ENCODE measurements at places on chromosomes 1 and 21.
A peak's percentile ranks its signal among the peaks of the same experiment; 100 is the strongest.

GRCh38 chr21:44405091-44405947 is 50.0 kb upstream of the LRRC3 start:
- no peak for DNase-seq

GRCh38 chr1:108140936-108141335 is 59.2 kb downstream of the SLC25A24 start:
- DNase-seq = no peak

DNA sequence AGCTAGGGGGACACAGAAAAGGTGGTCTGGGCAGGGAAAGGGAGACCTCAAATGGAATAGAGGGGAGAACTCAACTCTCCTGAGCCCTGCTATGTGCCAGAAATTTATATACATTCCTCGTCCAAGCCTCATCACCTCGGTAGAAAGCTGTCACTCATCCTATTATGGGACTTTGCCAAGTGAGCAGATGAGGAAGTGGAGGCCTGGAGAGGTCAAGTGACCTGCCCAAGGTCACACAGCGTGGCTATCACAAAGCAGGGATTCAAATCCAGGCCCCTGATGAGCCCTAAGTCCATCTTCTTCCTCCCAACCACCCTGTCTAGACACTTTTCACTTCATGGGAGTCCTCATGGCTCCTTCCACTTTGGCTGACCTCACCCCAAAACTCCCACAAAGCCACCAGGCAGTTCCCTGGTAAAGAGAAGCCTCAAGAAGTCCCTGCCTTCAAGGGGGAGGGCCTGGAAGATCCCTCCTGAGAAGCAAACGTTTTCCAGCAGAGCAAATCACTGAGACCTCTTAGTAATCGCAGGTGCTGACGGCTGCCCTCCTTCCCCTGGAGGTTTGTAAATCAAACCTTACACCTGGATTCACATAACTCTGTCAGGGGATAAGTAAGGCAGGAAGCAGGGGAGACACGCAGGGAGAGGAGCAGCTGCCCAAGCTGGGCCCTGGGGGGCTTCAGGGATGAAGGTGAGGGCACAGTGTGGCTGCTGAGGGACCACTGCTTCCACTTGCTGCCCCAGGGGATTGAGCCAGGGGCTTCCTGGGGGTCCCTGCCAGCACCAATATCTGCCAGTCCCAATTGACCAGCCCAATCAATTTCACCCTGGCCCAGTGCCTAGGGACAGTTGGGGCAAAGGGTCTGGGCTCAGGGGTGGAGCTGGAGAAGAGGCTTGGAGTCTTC is 351.2 kb downstream of the MATN1 start:
- DNase-seq = no peak

DNA sequence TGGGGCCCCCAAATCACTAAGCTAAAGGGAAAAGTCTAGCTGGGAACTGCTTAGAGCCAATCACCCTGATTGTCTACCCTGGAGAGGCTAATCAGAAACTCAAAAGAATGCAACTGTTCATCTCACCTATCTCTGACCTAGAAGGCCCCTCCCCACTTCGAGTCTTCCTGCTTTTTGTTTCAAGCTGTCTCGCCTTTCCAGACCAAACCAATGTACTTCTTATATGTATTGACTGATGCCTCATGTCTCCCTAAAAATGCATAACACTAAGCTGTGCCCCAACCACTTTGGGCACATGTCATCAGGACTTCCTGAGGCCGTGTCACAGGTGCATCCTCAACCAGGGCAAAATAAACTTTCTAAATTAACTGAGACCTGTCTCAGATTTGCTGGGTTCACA is 209.5 kb downstream of the APP start:
- no peak for DNase-seq

DNA sequence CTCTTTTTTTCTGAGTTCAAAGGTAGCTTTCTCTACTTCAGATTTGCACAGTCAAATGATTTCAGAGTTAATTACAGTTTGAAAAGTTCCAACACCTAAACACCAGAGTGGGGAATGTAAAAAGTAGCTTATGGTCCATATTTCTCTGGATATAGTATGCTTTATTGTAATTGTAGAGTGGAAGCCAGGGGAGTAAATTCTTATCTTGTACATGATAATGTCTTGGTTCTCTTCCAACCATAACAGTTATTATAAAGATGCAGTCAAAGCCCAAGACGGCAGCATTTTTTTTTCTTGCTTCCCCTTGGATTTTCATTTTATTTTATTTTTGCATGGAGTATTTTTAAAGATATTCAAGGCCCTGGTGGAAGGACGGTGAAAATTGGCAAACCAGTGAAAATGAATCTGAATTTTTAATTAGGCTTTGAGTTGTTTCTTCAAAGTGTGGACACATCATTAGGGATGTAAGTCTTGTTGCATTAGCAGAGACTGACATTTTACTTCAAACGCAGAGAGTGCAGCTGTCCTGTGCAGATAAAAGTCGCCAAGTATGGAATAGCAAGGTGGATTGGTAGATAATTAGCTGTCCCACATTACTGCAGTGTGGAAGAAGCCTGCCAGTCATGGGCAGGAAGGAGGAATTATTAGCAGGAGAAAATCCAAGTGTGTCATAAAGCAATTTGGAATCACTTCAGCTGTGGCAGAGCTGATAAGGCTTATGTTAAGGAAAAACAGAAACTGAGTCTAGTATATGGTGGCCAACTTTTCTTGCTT is 11.3 kb downstream of the CACHD1 start:
- DNase-seq = no peak

- no peak for DNase-seq
Measured at GRCh38 chr1:51518586-51519047, 449 bp downstream of the EPS15 start.

GRCh38 chr1:4172644-4173599 is 272.9 kb upstream of the C1orf174 start:
- no peak for DNase-seq

DNA sequence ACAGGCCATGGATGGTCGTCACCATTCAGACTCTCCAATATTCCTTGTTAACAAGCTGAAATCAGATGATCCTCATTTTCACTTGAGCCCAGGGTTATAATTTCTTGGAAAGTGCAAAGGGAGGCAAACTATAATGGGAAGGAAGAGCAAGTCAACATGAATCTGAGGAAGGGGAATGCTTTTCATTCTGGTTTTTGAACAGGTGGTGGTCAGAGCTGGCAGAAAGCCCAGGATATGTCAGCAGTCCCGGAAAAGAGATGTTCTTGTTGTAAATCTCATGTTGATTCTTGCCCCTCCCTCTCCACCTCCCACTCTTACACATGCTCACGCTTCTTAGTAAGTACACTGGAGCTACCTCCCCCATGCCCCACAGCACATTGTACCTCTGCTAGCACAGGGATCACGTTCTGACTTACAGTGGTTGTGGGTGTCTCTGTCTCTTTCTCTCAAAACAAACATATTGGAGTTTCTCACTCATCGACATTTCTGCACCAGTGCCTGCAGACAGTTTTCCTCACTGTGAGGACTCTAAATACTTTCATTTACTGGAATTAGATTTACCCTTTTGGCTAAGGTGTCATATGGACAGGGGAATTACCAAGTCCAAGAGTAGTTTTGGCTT is 77.6 kb downstream of the XCL2 start:
- DNase-seq = no peak

DNA sequence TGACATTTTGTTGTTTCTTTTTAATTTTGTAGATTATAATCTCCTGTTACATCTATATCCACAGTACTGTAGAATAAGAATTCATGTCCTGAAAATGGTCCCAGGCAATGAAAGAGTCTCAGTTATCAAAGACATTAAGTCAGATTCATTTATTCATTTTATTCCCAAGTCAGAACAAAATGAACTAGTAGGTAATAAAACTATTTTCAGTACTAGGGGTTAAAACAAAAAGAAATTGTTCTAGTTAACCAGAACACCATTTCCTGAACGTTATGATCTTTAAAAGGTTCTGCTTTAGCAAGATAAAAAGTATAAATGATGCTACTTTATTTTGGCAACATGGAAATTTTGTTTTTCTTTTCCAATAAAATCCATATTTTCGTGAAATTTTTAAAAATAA is 6.8 kb upstream of the DYNLT5 start:
- DNase-seq = no peak

DNA sequence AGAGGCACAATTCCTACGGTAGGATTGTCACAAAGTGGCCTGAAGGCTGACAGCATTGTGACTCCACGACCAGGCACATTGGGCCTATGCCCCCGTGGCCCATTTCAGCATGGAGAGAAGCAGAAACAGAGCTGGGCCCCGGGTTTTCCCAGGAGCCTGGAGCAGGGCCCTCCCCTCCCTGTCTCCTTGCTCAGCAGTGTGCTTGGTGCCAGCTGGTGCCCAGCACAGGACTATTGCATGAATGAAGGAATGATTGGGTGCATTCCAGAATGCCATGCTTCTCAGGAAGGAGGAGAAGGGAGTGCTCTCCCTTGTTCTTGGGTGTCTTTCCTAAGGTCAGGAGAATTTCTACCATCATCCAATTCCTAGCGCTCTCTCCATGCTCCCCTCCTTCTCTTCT is 33.7 kb downstream of the IER5 start:
- peak; percentile 50 for DNase-seq

- DNase-seq = no peak
Measured at GRCh38 chr21:38417726-38418125, 80.6 kb downstream of the ERG start.

GRCh38 chr1:118986555-118987467 is 1.3 kb downstream of the TBX15 start:
- DNase-seq = no peak

DNA sequence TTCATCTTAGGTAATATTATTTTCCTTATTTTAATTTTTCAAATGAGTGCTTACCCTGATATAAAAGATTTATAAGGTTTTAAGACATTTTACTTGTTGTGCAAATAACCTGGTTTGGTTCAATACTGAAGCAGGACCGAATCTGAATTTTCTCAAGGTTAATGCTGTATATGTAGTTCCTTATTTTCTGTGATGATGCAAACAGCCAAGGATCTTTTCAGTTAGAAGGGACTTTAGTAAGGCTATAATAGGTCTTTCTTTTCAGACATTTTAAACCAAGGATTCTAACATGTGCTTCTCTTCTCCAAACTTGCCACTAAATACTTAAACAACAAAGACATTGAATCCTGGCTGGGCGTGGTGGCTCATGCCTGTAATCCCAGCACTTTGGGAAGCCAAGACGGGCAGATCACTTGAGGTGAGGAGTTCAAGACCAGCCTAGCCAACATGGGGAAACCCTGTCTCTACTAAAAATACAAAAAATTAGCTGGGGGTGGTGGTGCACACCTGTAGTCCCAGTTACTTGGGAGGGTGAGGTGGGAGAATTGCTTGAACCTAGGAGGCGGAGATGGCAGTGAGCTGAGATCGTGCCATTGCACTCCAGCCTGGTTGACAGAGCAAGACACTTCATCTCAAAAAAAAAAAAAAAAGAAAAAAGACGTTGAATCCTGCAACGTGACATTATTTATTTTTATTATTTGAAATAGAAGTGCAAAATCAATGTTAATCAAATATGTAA is 3.2 kb upstream of the ARPC5 start:
- DNase-seq = no peak

DNA sequence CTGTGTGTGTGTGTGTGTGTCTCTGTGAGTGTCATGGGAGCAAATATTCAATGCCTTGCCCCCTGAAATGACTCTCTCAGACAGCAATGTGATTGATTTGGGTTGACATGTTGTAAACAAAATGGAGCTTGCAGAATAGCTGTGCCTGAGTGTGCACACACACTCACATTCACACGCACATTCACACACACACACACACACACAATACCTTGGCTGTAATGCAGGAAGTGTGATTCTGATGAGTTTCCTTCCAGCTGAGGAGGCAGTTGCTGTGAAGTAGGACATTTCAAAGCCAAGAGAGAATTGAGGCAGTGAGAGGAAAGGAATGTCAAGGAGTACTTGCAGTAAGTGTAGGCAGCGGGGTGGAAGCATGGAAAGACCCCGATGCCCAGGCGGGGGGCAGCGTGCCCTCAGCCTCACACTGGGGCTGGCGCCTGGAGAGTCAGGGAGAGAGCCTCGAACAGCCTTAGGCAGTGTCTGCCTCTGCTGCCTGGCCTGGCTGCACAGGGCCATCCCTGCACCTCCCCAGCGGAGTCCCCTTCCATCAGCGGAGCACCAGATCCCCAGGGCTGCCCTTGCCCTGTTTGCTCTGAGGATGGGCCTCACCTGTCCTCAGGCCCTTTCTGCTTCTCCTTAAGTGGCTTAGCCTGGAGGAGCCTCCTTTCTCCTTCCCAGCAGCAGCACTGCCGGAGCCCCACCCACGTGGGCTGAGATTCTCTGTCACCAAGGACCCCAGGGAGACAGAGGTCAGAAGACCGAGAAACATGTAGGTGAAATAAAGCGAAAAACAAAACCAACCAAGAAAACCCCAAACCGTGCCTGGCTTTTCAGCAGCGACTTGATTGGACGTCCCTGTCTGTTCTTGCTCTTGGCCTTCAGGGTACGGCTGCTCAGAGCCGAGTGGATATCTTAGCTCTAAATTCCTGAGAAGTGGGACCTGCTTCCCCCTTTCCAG is 9.2 kb downstream of the VASH2 start:
- no peak for DNase-seq

- no peak for DNase-seq
Measured at GRCh38 chr1:203180611-203181330, 5.1 kb upstream of the MYBPH start.

DNA sequence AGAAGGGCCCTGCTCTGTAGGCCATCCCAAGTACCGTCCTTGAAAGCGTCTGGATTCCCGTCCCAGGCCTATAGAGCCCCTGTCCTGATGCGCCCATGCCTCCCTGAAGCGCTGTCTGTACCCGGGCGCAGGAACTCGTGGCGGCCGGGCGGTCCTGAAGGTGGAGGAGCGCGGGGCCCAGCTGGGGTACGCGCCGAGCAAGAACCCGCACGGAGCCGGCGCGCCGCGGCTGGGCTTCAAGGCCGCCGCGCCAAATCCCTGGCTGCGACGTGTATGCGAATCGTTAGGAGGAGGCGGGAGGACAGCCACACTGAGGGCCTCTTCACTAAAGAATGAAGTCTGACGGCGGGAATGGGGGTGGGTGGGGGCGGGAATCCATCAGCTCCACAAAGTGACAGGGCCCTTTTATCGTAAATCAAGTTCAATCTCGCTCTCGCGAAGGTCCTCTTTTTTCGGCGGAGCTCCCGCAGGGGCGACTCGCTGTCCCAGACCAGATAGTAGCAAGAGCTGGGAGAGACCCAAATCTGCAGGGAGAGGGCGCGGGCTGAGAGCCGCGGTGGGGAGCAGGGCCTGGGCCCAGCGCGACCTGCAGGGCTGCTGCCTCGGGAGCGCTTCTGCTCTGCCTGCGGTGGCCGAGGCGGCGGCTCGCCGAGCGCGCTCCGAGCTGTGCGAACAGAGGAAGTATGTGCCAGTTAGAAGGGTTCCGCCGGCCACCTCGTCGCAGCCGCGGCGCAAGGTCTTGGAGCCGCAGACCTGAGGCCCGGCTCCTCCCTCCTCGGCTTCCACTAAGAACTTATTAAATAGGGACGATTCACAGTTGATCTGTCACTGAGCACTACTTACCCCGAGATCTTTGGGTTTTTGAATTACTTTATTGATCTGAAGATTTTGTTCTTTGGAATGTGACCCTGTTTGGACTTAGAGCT is 10.4 kb downstream of the BARHL2 start:
- no peak for DNase-seq

GRCh38 chr1:177824508-177824982 is 145.3 kb downstream of the SEC16B start:
- DNase-seq = no peak

- no peak for DNase-seq
Measured at GRCh38 chr21:46113497-46114176, 15.7 kb downstream of the COL6A2 start.
